ENCODE measurements at places on chromosomes 16 and 17.

- DNase-seq = no peak
Observed at GRCh38 chr17:47687748-47688147, 6.2 kb upstream of the TBKBP1 start.

GRCh38 chr17:1559047-1560043 lies 3.2 kb downstream of the PITPNA start:
- DNase-seq = no peak

- no peak for DNase-seq
Observed at GRCh38 chr17:70080541-70081347, 5.7 kb downstream of the KCNJ16 start.

GRCh38 chr17:73592079-73592415 lies 52.2 kb downstream of the SDK2 start:
- DNase-seq = no peak

- no peak for DNase-seq
Observed at GRCh38 chr16:30383521-30383920, 1.2 kb upstream of the SEPTIN1 start.

DNA sequence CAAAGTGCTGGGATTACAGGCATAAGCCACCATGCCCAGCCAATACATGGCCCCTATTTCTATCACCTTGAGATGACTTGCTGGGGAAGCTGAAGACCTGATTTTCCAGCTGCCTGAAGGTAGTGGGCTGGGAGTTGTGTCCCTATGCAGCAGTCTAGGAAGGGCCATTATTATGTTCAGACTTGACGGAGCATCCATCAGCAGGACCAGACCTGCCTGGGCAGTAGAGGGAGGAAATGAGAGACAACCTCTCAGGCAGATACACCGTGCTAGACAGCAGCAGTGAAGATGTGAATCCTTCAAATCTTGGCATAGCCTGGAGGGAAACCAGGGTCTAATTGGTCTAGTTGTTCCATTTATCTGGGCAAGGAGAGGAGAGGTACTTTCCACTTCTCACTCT lies 35.6 kb upstream of the PHOSPHO1 start:
- DNase-seq = no peak

GRCh38 chr16:78505544-78506366 lies 406.3 kb downstream of the WWOX start:
- DNase-seq = no peak

DNA sequence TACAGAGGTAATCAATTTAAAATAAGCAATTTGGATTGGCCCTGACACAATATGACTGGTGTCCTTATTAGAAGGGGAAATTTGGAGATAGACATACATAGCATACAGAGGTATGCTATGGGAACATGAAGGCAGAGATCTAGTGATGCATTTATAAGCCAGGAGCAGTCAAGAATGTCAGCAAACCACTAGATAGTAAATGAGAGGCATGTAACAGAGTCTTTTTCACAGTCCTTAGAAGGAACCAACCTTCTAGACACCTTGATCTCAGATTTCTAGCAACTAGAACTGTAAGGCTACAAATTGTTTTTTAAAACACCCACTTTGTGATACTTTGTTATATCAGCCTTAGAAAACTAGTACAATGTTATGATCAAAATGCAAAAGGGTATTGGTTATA lies 54.3 kb upstream of the CA10 start:
- no peak for DNase-seq

GRCh38 chr16:57616876-57617275 lies 11.6 kb upstream of the ADGRG1 start:
- no peak for DNase-seq

GRCh38 chr17:73495641-73496040 lies 148.6 kb downstream of the SDK2 start:
- DNase-seq = no peak

DNA sequence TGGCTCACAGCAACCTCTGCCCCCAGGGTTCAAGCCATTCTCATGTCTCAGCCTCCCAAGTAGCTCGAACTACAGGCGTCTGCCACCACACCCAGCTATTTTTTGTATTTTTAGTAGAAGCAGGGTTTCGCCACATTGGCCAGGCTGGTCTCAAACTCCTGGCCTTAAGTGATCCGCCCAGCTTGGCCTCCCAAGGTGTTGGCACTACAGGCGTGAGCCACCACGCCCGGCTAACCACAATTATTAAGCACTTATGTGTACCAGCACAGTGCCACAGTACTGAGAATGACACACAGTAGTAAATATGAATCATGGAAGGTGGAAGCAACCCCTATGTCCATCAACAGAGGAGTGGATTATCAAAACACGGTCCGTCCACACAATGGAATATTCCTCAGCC lies 49.8 kb downstream of the COTL1 start:
- no peak for DNase-seq

- no peak for DNase-seq
Observed at GRCh38 chr17:50634224-50634914, at the start of gene ABCC3. TSS of gene ABCC3 (plus strand) at chr17:50634881. CDS start at chr17:50634937, 56 bp downstream.

DNA sequence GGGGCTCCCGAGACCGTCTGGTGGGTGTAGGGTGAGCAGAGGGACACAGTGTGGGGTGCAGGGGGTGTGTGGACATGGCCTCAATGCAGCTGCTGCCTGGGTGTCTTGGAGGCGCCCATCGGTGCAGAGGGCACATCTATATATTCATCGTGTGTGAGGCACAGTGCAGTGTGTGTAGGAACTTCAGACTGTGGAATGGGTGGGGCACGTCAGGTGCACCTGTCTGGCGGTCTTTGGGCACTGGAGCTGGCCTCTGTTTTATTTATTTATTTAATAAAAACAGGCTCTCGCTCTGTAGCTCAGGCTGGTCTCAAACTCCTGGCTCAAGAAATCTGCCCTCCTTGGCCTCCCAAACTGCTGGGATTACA lies 16.8 kb downstream of the LASP1 start:
- no peak for DNase-seq

- no peak for DNase-seq
Observed at GRCh38 chr17:2050300-2051060, 4.4 kb upstream of the HIC1 start.

DNA sequence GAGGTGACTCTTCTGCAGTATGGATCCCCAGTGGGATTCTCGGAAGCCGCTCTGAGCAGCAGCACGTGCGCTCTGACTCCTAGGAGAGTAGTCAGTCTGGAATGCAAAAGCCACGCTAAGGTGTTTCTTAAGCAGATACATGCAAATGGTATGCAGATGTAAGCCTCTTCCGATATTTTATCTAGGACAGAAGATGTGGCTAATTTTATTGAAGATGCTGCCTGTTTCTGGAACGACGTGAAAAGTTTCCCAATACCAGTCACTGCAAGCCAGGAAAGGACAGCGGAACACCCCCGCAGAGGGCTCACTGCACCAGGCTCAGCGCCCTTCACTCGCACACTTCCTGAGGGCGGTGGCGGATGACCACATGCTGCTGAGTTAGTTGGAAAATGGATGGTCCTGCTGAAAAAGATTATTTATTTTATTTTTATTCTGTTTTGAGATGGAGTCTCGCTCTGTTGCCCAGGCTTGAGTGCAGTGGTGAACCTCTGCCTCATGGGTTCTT lies 10.1 kb downstream of the FADS6 start:
- no peak for DNase-seq

- no peak for DNase-seq
Observed at GRCh38 chr16:71439523-71439922, 2.3 kb downstream of the TLE7 start.

DNA sequence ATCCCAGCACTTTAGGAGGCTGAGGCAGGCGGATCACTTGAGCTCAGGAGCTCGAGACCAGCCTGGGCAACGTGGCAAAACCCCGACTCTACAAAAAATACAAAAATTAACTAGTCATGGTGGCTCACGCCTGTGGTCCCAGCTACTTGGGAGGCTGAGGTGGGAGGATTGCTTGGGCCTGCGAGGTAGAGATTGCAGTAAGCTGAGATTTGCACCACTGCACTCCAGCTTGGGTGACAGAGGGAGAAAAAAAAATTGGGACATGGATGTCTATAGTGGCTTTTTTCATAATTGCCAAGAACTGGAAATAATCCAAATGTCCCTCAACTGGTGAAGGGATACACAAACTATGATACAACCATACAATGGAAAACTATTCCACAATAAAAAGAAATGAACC lies 28.6 kb downstream of the OSBPL7 start:
- DNase-seq = no peak

- no peak for DNase-seq
Observed at GRCh38 chr16:1069154-1069553, 3.4 kb upstream of the SSTR5 start.

GRCh38 chr16:9123871-9124270 lies 32.4 kb downstream of the HAPSTR1 start:
- no peak for DNase-seq

DNA sequence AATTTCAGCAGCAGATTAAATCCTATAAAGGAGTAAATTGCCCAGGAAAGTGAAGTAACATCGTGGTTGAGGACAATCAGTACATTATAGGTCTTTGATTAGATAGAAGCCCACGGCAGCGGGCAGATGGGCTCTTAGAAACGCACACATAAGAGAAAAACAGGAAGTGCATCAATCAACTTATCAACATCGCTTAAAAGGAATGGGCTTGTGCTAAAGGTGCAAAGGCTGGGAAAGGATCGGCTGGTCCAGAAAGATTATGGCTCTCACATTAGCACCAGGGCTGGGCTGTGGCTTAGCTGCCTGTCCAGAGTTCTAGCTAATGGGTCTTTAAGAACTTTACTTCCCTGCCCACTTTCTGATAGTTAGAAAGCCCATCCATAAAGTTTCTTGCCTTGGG lies 292.0 kb upstream of the TNRC6C start:
- no peak for DNase-seq

- no peak for DNase-seq
Observed at GRCh38 chr17:78499715-78500540, 77.3 kb downstream of the DNAH17 start.

GRCh38 chr16:12245088-12245920 lies 268.8 kb downstream of the SNX29 start:
- DNase-seq = no peak

DNA sequence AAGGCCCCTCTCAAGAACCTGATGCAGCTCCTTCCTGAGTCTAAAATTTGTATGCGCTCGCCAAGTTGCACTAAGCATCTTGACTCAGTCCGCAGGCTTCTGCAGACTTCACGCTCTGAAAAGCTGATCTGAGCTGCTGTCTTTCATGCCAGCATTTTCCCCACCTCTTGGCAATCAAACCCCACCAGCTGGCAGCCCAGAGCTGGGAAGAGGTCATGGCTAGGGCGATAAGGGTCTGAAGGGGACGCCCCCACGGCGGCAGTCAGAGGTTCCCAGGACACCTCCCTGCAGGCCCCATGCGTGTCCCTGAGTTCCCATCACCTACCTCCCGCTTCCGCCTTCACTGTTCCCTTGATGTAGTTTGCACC lies 5.1 kb upstream of the UNC13D start:
- DNase-seq = no peak

GRCh38 chr17:20955427-20956323 lies 87.1 kb downstream of the USP22 start:
- DNase-seq = no peak

DNA sequence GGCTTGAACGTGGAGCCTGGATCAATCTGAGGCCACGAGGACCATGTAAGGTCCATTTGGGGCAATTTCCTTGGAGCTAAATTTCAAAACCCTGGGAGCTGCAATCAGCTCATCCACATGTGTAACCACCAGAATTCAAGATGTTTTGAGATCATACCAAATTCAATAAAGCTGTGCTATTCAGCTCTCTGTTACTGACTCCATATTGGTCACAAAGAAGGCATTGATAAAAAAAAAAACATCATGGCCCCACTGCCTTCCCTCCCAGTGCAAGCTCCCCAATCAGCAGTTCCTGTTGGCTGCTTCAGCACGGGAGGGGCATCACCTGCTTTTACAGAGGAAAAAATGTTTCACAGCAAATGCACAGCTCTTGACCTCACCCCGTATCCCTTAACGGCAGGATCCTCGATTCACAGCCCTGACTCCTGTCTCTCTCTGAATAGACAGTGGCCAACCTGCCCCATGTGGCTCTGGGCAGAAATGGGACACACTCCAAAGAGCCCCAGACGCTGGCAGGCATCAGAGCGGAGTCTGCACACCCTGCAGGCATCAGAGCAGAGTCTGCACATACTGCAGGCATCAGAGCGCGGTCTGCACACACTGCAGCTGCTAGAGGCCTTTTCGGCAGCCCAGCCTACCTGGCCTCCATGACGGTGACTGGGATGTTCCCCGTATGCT lies 37.1 kb downstream of the FANCA start:
- no peak for DNase-seq

GRCh38 chr16:81530814-81531213 lies 86.2 kb downstream of the CMIP start:
- DNase-seq = no peak

DNA sequence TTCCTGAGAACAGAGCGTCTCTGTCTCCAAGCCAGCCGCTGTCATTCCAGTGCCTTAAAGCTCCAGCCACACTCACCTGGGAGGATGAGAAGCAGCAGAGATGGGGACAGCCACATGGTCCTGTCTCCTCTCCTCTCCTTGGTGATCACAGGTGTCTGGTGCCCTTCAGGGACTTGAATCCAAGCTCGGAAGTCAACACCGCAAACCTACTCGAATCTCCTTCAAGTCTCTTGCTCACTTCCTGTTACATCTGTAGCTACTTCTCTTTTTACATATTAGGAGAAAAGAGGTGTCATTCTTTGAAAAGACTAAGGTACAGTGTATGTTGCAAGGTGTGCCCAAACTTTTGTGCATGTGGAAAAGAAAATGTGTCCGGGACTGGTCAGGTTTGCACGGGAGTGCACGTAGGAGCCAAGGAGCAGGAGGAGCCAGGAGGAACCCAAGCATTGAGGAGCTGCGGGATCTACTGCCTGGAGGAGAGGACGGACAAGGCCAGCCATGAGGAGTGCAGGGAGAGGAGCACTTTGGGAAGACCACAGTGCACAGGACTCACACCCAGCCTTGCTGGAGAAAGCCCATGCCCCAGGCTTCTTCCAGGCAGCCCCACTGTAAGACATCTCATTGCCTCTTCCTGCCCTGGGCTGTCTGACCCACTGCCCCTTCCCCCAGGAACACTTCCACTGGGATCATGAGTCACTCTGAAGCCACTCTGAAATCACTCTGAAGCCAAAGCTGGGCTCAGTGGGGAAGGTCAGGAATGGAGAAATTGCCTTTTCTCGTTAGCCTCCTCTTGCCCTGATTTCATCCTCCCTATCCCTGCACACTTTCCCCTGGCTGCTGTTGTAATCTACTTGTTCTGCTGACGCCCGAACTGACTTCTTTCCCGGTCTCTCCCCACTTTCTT lies at the start of gene CD300LD:
TSS of gene CD300LD (minus strand) at position 197 of the 904 bp plus-strand sequence. CDS start at position 116, 81 bp downstream.
- DNase-seq = no peak

- no peak for DNase-seq
Observed at GRCh38 chr16:57053206-57053605, 39.2 kb upstream of the CPNE2 start.

DNA sequence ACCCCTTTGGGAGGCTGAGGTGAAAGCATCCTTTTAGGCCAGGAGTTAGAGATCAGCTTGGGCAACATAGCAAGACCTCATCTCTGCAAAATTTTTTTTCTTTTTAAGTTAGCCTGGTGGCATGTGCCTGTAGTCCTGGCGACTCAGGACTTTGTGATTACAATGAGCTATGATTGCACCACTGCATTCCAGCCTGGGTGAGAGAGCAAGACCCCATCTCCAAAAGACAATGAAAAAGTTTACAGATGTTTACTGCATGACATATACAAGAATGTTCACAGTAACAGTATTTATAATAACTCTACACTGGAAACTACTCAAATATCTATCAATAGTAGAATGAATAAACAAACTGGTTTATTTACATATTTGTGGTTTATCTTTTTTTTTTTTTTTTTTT lies 33.1 kb upstream of the CCL22 start:
- DNase-seq = no peak

Measured in stimulated activated CD8-positive, alpha-beta memory T cell treated with anti-CD3 and anti-CD28 coated beads, Interleukin-4, amount 100 ng/mL, for 1 hour (primary cell).